ENCODE measurements at places on chromosomes 1 and 21.
A peak's percentile ranks its signal among the peaks of the same experiment; 100 is the strongest.

GRCh38 chr21:25384782-25385181 lies 222.5 kb downstream of the MRPL39 start:
- no peak for DNase-seq

GRCh38 chr1:119647734-119648619 lies at the start of gene ZNF697:
Gene ZNF697 (minus strand): TSS chr1:119648266. CDS start chr1:119626100, 22,166 bp downstream.
- DNase-seq: peak; percentile 85

GRCh38 chr1:160332516-160332915 lies 10.5 kb downstream of the COPA start:
- DNase-seq: no peak

DNA sequence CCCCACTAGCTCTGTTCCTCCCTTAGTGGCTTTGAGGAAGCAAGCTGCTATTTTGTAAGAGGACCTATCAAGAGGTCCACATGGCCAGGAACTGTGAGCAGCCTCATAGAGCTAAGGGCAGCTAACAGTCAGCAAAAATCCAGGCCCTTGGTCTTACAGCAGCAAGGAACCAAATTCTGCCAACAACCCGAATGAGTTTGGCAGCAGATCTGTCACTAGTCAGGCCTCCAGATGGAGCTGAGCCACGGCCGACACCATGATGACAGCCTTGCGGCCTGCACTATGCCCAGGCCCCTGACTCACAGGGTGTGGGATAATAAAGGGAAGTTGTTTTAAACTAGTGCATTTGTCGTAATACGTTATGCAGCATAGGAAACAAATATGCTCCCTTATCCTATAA lies 28.0 kb upstream of the H3-3A start:
- DNase-seq: no peak

GRCh38 chr1:51498924-51499323 lies 20.1 kb downstream of the EPS15 start:
- no peak for DNase-seq

DNA sequence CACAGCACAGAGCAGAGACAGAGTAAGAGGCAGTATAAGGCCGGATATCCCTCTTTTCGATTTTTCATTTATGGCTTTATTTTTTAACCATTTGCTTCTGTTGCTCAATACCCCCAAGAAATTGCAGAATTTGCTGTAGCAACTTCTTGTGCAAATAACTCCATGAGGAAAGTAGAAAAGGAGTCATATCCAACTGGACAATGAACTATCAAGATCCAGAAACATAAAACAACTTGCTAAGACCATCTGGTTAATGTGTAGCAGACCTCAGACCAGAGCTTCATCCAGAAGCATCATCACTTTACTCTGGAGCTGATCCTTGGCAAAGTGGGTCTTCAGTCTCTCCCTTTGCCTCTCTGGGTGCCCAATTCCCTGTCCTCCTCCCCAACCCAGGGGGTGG lies 45.9 kb downstream of the ZNF697 start:
- DNase-seq: no peak

DNA sequence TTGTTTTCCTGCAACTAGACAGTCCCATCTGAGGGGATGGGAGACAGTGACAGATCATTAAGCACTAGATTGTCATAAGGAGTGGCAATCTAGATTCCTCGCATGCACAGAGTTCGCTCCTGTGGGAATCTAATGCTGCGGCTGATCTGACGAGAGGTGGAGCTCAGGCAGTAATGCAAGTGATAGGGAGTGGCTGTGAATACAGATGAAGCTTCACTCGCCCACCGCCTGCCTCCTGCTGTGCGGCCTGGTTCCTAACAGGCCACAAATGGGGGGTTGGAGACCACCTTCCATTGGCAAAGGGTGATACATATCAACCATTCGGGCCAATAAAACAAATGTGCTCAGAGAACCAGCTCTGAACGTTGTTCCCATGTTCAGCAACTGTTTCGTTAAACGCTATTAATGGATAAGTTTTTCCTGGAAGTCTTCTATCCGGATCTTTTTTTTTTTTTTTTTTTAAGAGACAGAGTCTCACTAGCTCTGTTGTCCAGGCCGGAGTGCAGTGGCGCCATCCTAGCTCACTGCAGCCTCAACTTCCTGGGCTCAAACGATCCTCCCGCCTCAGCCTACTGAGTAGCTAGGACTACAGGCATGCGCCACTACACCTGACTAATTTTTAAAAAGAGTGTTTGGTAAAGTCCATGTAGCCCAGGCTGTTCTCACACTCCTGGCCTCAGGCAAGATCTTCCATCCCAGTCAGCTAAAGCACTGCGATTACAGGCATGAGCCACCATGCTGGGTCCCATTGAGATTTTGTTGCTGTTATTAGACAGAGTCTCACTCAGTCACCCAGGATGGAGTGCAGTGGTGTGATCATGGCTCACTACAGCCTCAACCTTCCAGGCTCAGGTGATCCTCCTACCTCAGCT lies 8.7 kb upstream of the RSRP1 start:
- DNase-seq: no peak

- no peak for DNase-seq
These were observed 480.0 kb downstream of the PTPRU start for GRCh38 chr1:29716306-29716705.

GRCh38 chr1:199776768-199777497 lies 250.6 kb upstream of the NR5A2 start:
- DNase-seq: no peak

GRCh38 chr1:117828201-117828600 lies 101.2 kb downstream of the GDAP2 start:
- no peak for DNase-seq

- DNase-seq: no peak
These were observed 431 bp downstream of the MTARC1 start for GRCh38 chr1:220787069-220787619.

GRCh38 chr1:227939791-227940771 lies 7.7 kb downstream of the WNT9A start:
- no peak for DNase-seq

DNA sequence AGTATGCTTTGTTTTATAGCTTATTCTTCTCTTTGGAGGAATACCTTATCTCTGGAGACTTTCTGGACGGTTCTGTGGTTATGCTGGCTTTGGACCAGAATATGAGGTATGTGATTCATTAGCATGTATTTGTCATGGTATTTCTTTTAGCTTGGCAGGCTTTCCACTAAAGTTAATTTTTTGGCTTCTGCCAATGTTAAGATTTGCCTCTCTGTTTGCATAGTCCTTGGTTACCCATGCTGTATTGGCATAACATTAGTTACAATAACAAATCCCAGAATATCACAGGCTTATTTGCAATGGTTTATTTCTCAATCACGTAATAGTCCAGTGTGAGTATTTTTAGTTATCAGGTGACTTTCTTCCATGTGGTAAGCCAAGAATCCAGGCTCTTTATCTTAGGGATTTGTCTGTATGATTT lies 9.7 kb downstream of the ZMPSTE24 start:
- peak; percentile 5 for DNase-seq

- no peak for DNase-seq
These were observed 4.2 kb upstream of the NVL start for GRCh38 chr1:224333939-224334786.

DNA sequence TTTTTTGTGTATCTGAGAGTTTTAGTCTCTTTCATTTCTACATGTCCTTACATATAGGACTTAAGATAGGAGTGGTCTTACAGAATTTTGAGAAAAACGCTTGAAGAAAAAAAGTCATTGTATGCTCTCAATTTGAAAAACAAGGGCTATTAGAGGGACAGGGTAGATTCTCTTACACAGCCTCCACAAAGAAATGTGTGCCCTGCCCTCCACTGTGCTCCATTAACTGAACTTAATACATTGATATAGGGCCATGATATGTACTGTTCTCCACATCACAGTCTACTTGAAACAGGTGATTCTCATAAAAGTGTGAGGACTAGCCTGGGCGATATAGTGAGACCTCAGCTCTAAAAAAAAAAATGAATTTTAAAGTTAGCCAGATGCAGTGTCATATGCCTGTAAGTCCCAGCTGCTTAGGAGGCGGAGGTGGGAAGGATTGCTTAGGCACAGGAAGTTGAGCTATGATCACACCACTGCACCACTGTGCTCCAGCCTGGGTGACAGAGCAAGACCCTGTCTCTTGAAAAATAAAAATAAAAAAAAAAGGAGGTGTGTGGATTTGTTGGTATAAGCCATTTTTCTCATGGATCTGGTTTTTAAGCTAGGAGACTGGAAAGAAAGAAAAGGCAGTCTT lies 77.0 kb downstream of the HMCN1 start:
- DNase-seq: no peak

DNA sequence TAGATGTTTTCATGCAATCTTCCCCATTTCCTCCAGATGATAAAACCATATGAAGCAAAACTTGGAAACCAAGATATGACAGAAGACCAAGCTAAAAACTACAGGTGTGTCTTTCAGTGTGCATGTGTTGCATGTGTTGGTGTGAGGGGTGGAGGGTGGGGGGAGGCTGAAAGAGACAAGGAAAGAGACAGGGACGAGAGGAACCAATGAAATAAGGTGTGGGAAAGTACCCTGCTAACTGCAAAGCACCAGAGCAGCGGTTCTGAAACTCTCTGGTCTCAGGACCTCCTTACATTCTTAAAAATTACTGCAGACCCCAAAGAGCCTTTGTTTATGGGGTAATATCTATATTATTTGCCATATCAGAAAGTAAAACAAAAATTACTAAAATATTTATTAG lies 87.4 kb upstream of the HIVEP3 start:
- DNase-seq: no peak

DNA sequence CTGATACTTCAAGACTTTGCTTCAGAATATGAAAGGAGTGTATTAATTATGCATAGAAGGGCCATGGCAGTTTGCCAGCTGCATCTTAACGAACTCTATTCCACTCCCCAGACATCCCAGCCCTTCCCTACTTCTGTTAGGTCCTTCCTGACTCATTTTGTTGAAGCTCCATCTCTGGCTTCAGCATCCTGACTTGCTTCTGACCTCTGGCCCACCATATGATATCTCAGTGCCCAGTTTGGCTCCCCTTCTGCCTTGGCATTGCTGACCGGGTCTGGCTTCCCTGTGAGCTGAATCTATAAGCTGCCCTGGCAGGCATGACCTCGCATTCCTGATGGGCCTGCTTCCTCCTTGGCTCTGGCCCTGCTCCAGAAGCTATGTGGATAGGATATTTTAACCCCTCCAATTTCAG lies 27.6 kb upstream of the ARHGAP29 start:
- DNase-seq: no peak

GRCh38 chr1:207191061-207191460 lies 87.0 kb downstream of the C4BPA start:
- no peak for DNase-seq

GRCh38 chr1:247298701-247299100 lies 33.0 kb downstream of the ZNF496 start:
- DNase-seq: no peak

GRCh38 chr1:15343729-15344128 lies 66.0 kb upstream of the EFHD2 start:
- no peak for DNase-seq

GRCh38 chr1:45543581-45544417 lies 6.8 kb upstream of the AKR1A1 start:
- DNase-seq: no peak

DNA sequence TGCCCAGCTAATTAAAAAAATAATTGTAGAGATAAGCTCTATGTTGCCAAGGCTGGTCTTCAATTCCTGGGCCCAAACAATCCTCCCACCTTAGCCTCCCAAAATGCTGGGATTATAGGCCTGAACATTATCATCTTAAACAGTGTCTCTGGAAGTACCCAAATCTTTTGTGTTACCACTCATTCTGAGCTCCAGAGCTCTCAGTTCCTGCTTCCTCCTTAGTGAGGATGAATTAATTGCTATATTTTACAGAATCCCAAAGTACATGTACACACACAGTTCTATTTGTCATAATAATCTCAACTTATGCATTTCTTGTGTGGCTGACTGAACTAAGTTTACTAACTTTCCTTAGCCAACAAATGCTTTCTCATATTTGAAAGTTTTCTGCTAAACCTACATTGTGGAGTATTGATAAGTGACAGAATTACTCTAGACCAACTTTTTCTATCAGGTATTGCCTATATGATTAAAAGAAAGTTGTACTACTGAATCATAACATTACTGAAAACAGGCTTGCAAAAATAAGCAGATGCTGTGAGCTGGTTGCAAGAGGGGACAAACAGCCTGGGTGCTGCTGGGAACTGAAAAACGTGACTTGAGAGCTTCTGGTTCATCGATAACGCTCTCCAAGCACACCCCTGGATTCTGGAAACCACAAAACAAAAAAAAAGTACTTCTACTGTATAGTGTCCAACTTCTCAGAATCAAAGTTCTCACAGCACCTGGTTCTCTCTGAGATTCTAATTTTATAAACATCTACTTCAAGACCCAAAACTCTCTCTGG lies 15.3 kb downstream of the VAV3 start:
- no peak for DNase-seq

- no peak for DNase-seq
These were observed 642.7 kb downstream of the NPHP4 start for GRCh38 chr1:5349526-5349925.

DNA sequence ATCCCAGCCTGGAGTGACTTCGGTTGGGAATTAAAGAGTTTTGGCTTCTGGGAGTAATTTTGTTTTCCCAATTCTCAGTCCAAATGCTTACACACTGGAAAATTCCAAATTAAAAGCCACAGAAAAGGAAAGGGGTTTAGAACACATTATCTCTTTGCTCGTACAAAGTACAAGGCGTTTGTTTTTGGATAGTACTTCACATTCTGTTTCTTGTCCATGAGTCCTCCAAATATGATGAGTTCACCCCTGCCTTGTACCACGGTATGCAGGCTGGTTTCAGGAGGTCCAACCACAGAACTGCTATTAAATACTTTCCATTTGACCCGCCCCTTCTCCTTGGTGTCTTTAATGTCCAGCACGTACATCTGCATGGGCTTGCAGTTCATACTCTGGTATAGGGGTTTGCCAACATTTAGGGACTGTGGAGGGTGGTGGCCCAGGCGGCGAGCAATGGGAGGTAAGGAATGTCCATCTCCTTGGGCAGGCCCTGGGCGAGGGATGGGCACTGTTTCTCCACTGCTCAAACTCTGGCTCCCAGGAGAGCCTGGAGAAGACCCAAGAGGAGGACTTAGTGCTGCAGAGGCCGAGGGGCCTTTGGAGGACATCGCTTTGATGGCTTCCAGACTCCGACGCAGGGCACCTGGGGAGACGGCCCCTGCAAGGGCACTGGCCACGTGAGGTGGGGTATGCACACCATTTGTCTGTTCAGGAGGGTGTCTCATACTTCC lies 13.7 kb upstream of the CPLANE2 start:
- no peak for DNase-seq

GRCh38 chr1:231162297-231162969 lies 575 bp downstream of the TRIM67 start:
- no peak for DNase-seq

Data from COLO829 (cell line).